ENCODE measurements at places on chromosomes 16 and 17.

GRCh38 chr16:65123396-65124211, 1.7 kb upstream of the CDH11 start:
- peak; percentile 79 for DNase-seq

DNA sequence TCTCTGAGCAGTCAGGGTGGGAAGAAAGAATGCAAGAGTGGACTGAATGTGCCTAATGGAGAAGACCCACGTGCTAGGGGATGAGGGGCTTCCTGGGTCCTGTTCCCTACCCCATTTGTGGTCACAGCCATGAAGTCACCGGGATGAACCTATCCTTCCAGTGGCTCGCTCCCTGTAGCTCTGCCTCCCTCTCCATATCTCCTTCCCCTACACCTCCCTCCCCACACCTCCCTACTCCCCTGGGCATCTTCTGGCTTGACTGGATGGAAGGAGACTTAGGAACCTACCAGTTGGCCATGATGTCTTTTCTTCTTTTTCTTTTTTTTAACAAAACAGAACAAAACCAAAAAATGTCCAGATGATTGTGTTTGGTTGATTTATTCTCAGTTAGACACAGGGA, 14.1 kb downstream of the IGFBP4 start:
- DNase-seq, result no peak

GRCh38 chr16:3249020-3249419, 7.4 kb downstream of the MEFV start:
- no peak for DNase-seq

DNA sequence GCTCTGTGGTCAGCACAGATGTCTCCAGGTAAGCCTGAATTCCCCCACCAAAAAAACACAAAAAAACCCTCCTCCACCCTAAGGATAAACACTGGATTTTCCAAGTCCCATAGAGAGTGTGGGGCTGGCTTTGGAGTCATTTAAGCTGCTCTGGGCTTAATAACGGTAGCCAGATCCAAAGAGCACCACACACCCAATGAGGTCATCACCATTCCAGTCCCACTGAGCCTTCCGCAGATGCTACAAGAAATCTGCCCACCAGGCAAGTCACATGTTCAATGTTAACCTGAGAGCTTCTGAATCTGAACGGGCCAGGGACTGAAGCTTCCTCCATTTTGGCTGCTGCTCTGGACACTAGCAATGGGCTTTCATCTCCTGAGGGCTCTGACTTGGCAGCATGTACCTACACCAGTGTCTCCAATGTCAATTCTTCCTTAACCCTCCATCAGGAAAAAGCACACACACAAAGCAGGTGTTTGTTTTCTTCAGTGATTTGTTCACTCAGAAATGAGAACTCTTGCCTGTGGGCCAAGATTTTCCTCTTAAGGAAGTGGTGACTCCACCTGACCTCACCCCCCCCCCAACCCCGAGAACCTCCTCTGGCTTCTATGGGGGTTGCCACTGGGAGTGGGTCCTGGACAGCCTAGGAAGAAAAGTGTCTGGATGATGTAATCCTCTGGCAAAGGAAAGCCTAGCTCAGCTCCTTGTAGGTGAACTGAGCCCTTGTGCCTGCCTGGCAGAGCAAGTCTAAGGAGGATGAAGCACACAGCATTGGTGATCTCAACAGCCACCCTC, 220.1 kb downstream of the FOXL1 start:
- DNase-seq, result no peak

All from eye (tissue), 1 donor.